ENCODE measurements at places on chromosomes 12 and 14.

- no peak for DNase-seq
Observed at GRCh38 chr14:58243790-58244555, 670 bp upstream of the PSMA3 start.

DNA sequence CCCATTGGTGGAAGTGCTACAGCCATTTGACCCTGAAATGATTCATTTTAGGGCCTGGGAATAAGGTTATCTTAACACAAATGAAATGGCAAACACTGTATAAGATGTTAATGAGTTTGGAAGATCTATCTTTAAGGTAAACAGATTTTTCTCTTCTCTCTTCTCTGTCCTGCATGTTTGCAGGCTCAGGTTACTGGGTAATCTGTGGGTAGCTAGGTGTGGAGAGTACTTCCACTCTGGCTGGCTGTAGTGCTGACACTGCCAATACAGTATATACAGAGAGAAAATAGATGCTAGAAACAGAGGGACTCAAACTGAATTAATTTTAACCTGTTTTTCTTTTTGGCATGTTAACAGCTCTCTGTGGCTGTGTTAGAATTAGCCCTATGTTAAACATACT is 84.6 kb downstream of the SLC38A6 start:
- DNase-seq = no peak

GRCh38 chr12:106226884-106227640 is 20.8 kb downstream of the CKAP4 start:
- no peak for DNase-seq

GRCh38 chr14:54703724-54704123 is 136.8 kb downstream of the SAMD4A start:
- no peak for DNase-seq

DNA sequence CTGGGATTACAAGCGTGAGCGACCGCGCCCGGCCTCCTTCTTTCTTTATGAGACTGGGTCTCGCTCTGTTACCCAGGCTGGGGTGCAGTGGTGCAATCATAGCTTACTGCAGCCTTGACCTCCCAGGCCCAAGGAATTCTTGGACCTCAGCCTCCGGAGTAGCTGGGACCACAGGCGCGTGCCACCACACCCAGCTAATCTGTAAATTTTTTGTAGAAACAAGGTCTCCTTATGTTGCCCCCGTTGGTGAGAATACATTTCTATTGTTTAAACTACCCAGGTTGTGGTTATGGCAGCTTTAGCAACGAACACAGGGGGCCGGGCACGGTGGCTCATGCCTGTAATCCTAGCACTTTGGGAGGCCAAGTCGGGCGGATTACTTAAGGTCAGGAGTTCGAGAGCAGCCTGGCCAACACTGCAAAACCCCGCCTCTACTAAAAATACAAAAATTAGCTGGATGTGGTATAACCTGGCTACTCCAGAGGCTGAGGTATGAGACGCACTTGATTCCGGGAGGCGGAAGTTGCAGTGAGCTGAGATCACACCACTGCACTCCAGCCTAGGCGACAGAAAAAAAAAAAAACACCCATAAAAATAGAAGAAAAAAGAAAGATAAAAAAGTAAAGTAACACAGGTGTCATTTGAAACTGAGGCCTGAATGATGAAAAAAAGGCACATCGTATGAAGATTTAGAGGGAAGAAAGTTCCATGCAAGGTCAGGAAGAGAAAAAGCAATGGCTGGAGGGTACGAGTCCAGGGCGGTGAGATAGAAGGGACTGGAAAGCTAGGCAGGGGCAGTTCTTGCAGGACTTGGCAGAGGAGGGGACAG is 977 bp upstream of the TMEM120B start:
- DNase-seq = no peak

- DNase-seq = no peak
Observed at GRCh38 chr12:11228296-11228879, 41.1 kb downstream of the PRB3 start.

GRCh38 chr12:24997970-24998582 is 49.2 kb upstream of the BCAT1 start:
- peak; percentile 60 for DNase-seq

GRCh38 chr12:93823616-93824391 is 146.6 kb downstream of the CRADD start:
- DNase-seq = no peak

- peak; percentile 43 for DNase-seq
Observed at GRCh38 chr14:84670796-84671195, 859.1 kb upstream of the FLRT2 start.

- DNase-seq = no peak
Observed at GRCh38 chr12:131164096-131164872, 210.6 kb downstream of the ADGRD1 start.

DNA sequence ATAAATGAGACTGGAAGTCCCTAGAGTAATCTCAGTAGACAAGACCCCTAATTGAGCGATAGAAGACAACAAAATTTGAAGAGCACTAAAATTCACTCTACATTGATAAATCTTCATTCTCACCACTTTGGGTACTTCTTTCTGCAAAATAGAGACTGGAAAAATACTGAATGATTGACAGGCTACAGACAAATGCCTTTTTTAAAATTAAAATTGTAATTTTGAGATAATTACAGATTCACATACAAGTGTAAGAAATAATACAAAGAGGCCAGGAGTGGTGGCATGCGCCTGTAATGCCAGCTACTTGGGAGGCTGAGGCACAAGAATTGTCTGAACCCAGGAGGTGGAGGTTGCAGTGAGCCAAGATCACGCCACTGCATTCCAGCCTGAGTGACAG is 4.5 kb upstream of the CORO1C start:
- DNase-seq = no peak

DNA sequence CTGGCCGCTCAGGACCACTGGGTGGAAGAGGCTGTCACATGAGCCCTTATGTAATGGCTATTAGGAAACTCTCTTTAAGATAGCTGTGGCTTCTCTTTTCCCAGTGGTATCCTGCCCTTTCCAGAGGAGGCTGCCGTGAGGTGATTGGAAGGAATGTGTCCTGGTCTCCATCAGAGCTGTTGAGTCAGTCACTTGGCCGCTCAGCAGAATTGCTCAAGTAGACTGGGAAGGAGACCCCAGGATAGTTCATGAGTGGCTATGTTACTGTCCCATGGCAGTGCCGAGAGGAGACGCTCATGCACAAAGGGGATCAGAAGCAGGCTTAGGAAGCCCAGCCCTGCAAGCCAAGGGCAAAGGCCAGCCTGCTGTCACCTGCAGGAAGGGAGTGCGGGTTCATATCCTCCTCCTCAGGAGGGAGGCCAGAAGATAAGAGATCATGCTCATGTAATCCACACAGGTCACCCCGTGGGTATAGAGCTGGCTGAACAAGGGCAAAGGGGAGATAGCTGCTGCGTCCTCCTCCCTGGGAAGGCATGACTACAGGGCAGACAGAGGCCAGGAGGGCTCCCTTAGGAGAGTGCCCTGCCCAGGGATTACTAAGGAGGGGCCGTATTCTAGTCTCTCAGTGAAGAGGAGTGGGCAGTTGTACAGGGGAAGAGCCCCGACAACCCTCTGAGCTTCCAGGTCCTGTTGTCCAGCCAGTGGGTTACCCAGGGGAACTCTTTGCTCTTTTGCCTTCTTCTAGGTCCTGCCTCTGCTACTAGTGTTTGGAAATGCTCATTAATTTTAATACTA is 137.0 kb upstream of the MAX start:
- no peak for DNase-seq

- DNase-seq = peak; percentile 17
Observed at GRCh38 chr14:34368115-34368970, 93.7 kb downstream of the SPTSSA start.

DNA sequence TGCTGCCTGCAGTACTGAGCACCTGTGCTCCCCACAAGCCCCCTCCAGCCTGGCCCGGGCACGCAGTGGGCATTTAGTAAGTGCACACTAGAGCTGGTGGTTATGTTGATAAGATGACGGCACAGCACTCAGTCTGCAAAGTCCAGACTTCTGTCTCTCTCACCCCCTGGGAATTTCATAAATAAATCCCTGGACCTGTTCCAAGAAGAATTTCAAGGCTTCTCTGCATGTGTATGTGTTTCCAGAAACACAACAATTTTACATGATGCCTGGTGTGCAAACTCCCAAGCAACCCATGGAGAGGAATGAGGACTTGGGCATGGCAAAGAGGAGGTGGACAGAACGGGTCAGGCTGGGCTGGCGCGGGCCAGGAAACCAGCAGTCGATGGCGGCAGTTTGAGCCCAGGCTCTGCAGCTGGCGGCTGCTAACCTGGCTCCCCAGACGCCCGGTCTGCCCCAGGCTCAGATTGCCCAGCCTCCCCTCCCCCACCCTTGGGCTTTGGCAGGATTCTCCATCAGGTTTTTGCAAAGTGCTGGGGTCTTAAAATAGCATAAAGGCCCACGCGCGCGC is 10.4 kb upstream of the ACVR1B start:
- no peak for DNase-seq

DNA sequence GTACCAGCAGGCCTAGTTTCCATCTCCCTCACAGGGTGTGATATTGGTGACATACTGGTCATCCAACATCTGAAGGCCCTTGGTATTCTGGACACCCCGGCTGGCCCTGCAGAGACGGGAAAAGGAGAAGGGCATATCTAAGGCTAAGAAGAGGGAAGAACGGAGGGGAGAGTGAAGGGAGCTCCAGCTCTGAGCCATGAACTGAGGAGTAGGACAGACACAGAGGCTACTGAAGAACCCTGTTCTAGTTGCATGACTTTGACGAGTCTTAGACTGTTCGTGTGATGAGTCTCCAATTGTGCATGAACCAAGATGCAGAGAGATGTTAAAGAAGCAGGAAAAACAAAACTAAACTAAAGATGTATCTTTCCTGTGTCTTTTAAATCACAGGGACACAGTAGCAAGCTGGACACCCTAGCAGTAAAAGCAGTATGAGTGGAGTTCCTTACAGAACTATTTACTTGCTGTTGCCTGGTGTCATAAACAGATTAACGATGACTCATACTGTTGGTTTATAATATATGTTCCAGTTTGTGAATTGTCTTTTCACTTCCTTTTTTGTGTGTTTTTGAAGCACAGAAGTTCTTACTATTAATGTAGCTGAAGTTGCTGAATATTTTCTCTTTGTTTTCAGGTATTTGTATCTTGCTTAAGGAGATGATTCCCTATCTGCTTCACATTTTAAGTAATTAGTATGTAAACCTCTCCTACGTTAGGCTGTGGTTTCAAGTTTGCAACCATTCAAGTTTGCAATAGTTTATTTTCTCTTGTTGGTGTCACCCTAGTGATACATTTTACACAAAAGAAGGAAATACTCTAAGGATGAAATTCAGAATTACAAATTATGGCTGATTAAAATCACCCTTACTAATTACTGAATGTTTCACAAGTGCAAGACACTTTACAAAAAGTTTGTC is 15.7 kb downstream of the FAR2 start:
- no peak for DNase-seq

DNA sequence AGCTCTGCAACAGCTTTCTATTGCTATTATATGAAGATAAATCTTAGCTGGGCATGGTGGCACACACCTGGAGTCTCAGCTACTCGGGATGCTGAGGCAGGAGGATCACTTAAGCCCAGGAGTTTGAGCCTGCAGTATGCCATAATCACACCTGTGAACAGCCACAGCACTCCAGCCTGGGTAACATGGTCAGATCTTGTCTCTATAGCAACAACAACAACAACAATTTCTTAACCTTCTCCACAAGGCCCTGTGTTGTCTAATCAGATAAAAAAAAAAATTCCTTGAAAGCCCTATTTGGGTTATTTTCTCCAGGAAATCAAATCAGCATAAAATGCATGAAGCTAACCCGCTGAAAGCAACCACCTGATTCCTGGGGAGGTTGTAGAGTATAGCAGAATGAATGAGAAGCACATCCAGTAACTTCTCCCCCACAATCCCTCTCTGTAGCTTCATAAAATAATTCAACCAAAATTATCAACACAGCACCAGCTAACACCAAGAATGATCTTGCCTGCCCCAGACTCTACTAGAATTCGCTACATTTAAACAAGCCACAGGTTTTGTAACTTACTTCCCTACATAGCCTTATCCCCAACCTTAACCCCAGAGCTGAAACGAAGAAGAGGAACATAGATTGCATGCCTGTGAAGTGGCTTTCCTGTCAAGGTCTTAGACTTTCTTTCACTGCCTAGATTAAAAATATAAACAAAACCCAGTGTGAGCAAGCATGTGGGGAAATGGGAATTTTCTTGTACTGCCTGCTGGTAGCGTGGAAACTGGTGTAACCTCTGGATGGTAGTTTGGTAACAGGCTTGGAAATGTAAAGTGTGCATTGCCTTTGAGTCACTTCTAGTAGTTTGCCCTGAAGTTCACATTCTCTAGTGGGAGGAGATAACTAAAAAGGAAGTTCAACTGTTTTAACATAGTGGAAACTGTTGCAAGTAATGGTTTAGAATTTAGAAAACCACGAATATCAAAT is 6.0 kb upstream of the STK38L start:
- no peak for DNase-seq

GRCh38 chr12:52156757-52157565 is 34.9 kb downstream of the KRT80 start:
- no peak for DNase-seq

DNA sequence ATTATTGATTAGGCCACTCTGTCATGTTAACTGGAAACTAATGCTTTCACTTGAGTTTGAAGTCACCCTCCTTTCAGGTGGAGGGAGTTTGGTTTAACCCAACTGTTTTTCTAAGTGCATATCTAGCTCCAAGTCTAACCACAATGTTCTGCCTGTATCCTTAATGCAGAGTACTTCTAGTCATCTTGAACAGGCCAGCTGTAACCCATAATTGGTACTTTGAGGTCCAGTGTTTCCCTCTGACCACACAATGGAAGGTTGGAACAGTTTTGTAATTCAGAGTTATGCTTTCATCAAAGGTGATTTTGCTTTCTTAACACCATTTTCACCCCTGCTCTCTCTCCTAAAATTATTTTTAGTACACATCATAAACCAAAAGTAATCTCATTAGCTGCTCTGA is 237.2 kb upstream of the DCN start:
- no peak for DNase-seq

DNA sequence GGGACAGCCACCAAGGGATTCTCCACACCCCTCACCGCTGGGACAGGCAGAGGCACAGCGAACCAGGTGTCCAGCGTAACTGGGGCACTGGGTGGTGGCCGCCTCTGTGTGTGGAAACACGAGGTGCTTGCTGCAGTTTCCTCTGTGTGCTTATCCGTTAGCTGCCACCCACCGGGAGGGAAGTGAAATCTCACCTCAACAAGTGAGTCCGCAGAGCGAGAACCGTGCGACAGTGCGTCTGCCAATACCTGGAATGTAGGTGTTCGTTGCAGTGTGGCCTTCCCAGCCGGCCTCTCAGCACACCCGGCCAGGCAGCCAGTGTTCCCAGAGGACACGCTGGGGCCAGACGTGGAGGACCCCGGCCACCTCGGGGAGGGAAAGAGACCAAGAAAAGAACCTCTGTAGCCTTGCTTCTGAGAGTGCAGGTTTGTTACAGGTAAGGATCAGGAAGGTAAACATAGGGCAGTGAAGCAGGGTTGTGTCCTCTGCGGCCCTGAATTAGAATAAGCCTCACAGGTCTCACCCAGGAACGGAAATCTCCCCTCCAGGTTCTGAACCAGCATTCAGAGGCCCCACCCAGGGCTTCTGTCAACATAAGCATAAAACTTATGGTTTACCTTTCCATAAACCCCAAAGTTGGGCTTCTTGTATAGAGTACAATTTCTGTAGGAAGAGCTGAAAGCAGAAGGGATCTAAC is 1.5 kb downstream of the BCL2L14 start:
- no peak for DNase-seq

All from fibroblast of skin of left biceps (primary cell).